ENCODE measurements at places on chromosomes 2 and 18. TPM values are rescaled to one million over a fixed set of nuclear protein-coding genes. Genes with fewer than 3 reads are reported as not detected.

The ASIC4 gene
- not detected for total RNA-seq

DNA sequence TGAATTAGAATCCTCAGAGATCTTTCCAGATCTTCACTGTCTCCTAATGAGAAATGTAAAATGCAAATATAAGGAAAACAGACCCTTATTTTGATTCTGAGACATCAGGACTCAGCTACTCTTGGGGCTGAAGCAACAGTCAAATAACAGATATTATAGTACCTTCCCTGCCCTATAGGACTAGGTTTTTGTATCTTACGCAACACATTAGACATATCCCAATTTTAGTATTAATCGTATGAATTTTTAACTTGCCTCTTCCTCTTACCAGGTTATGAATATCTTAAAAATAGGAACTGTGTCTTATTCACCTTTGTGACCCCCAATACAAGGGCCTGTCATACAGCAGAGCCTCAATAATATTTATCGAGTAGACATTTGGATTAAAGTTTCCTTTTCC lies 12.0 kb upstream of the SLC25A52 start:
- no peaks in the 10 kb centered on the region for H3K4me1 ChIP-seq
- H3K27me3 ChIP-seq = no peaks in the 10 kb centered on the region
- no peak overlapping the region for H3K27ac ChIP-seq
- H3K4me3 ChIP-seq = no peak overlapping the region

- no peaks in the 10 kb centered on the region for H3K4me1 ChIP-seq
- no peak for DNase-seq
- no peaks in the 10 kb centered on the region for H3K36me3 ChIP-seq
- no peak overlapping the region for H3K4me3 ChIP-seq
Observed at GRCh38 chr18:38895560-38895959, 1330.0 kb upstream of the CELF4 start.

The ACSL3 gene
- 100.0 TPM for total RNA-seq

The RASGRP3 gene
- 11.6 TPM for total RNA-seq

The HMSD gene
- total RNA-seq = 0.53 TPM

DNA sequence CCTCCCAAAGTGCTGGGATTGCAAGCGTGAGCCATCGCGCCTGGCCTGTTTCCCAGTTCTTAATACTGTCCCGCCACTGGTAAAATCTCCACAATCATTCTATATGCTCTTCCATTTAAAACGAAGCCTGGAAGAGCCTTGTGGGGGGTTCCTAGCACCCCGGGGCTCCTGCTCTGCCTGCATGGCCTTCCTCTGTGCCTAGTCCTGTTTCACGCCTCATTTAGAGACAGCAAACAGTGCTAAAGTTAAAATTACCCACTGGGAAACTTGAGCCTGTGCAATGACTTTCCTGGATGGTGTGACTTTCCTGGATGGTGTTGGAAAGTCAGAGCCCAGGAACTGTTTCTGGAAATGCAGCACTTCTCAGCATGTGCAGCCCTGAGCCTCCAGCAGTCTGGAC lies 55.0 kb downstream of the INPP5D start:
- H3K27ac ChIP-seq = no peak overlapping the region
- H3K36me3 ChIP-seq = no peaks in the 10 kb centered on the region
- no peak overlapping the region for H3K4me3 ChIP-seq
- H3K4me1 ChIP-seq = peaks cover 6% of the 10 kb centered on the region
- H3K27me3 ChIP-seq = no peaks in the 10 kb centered on the region

DNA sequence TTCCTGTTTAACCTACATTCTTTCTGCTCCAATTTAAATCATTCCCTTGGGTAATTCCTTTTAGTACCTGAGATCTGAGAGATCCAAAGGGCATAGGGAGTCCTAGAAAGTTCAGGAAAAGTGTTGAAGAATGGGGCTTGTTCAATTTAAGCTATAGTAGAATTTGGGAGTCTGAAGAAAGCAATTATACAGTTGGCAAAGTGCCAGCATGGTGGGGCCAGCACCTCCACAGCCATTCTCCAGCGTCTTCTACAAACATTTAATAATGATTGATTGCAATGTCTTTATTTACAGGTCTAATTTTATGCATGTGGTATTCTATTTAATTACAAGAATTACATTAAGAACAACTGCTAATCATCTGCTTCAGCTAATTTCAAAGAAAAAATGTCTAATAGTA lies 957.7 kb upstream of the GYPC start:
- no peak overlapping the region for H3K4me3 ChIP-seq
- no peak overlapping the region for H3K27ac ChIP-seq
- no peak for DNase-seq
- no peaks in the 10 kb centered on the region for H3K27me3 ChIP-seq

DNA sequence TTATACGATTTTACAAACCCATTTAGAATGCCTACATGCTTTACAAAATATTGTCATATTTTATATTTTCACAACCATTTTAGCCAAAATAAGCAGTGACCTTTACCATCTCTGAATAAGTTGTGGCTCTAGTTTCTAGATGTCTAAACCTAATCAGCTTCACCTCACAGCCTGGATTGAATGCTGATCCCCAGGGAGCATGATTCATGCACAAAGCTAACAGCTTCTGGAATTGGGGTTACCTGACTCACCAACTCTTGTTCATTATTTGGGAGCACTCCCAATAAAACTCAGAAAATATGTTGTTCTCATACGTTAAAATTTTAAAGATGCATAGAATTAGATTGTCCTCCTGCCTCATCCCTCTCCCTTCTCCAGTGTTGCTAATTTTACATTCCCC lies 611.7 kb upstream of the NETO1 start:
- DNase-seq = no peak
- no peaks in the 10 kb centered on the region for H3K27me3 ChIP-seq
- no peak overlapping the region for H3K4me3 ChIP-seq
- H3K36me3 ChIP-seq = no peaks in the 10 kb centered on the region

DNA sequence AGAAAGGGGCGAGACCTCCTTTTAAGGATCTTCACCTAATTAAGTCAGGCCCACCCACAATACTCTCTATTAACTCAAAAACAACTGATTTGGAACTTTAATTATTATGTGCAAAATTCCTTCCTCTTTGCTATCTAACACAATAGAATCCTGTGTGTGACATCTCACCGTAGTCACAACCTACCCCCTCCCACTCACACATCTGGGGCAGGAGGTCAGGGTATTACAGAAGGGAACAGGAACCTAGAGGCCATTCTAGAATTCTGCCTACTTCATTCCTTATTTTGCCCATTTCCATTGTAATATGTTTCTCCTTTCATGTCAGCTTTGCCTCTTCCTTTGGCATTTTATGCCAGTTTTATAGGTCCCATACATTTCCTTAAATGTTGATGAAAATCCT lies 829.3 kb upstream of the ID2 start:
- H3K36me3 ChIP-seq = no peaks in the 10 kb centered on the region
- H3K4me1 ChIP-seq = peaks cover 16% of the 10 kb centered on the region
- no peaks in the 10 kb centered on the region for H3K27me3 ChIP-seq
- no peak for DNase-seq
- no peak overlapping the region for H3K4me3 ChIP-seq
- no peak overlapping the region for H3K27ac ChIP-seq

The CNDP1 gene
- total RNA-seq = not detected

- H3K36me3 ChIP-seq = no peaks in the 10 kb centered on the region
- H3K27ac ChIP-seq = no peak overlapping the region
- no peaks in the 10 kb centered on the region for H3K27me3 ChIP-seq
- DNase-seq = no peak
- H3K4me3 ChIP-seq = no peak overlapping the region
- H3K4me1 ChIP-seq = peaks cover 7% of the 10 kb centered on the region
Observed at GRCh38 chr2:133484784-133485183, 83.5 kb downstream of the NCKAP5 start.

DNA sequence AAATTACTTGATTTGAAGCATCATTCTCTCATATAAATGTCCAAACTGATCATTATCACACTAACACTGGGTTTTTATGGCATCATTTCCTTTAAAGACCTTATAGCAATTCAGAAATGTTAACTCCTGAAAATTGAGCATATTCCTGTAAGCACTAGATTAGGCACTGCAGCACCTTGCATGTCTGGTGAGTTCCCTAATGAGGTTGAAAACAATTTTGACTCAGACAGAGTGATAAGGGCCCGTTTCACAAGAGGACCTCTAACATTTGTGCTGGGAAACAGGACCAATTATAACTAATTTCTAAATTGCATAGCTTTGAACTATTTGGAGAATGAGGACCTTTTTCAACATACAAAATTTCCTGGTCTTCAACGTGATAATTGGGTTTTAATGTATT lies 69.9 kb downstream of the OSBPL6 start:
- no peak for DNase-seq
- H3K27me3 ChIP-seq = no peaks in the 10 kb centered on the region
- H3K36me3 ChIP-seq = no peaks in the 10 kb centered on the region
- H3K4me3 ChIP-seq = no peak overlapping the region
- no peak overlapping the region for H3K27ac ChIP-seq

The SIX3 gene
- total RNA-seq = not detected

The RGPD5 gene
- 21.0 TPM for total RNA-seq

DNA sequence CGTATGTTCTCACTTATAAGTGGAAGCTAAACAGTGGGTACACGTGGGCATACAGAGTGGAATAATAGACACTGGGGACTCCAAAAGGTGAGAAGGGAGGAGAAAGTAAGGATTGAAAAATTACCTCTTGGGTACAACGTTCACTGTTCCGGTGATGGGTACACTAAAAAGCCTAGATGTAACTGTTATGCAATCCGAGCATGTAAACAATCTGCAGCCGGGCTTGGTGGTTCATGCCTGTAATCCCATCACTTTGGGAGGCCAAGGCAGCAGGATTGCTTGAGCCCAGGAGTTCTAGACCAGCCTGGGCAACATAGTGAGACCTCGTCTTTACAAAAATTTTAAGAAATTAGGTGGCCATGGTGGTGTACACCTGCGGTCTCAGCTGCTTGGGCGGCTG lies 33.1 kb upstream of the TTR start:
- H3K27me3 ChIP-seq = no peaks in the 10 kb centered on the region
- H3K4me1 ChIP-seq = no peaks in the 10 kb centered on the region
- H3K4me3 ChIP-seq = no peak overlapping the region
- no peak for DNase-seq
- no peak overlapping the region for H3K27ac ChIP-seq
- no peaks in the 10 kb centered on the region for H3K36me3 ChIP-seq

The CIB4 gene
- not detected for total RNA-seq

The TANK gene
- 106 TPM for total RNA-seq

The CNTNAP5 gene
- not detected for total RNA-seq

DNA sequence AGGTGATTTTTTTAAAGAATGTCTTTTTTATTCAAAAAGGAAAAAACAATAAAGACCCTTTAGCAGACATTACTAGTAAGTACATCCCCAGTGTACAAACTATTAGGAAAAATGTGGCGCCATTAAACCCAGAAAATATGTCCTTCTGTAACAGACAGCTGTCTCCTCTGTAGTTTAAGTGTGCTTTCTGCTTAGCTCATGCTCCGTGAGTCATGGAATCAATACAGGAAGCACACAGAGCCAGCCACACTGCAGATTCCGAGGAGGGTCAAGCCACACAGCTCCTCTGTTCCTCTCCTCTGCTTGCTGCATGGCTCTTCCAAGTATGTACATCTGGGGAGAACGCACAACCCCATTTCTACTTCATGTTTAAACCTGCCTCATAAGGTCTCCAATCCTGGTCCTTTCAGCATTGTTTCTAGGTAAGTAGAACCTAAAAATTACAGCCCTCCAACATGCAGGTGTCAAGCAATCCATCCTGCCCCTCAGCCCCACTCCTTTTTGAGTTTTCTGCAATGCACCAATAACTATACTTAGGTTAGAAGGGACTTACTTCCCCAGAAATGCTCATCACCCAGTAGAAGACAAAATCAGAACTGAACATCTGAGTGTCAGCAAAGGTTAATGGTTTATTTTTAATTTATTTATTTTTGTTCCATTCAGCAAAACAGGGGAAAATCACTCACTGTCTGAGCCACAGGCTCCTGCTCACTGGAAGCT lies 37.5 kb downstream of the ACVR1 start:
- peaks cover 35% of the 10 kb centered on the region for H3K4me1 ChIP-seq
- H3K36me3 ChIP-seq = 0 out of 2 replicates have a peak, but pooled peaks cover 4% of the 10 kb centered on the region
- peak; percentile 70 for DNase-seq

GRCh38 chr2:128298286-128298685 lies 20.4 kb downstream of the HS6ST1 start:
- DNase-seq = no peak
- H3K36me3 ChIP-seq = peaks cover 71% of the 10 kb centered on the region
- no peaks in the 10 kb centered on the region for H3K27me3 ChIP-seq
- H3K27ac ChIP-seq = no peak overlapping the region
- H3K4me3 ChIP-seq = no peak overlapping the region

DNA sequence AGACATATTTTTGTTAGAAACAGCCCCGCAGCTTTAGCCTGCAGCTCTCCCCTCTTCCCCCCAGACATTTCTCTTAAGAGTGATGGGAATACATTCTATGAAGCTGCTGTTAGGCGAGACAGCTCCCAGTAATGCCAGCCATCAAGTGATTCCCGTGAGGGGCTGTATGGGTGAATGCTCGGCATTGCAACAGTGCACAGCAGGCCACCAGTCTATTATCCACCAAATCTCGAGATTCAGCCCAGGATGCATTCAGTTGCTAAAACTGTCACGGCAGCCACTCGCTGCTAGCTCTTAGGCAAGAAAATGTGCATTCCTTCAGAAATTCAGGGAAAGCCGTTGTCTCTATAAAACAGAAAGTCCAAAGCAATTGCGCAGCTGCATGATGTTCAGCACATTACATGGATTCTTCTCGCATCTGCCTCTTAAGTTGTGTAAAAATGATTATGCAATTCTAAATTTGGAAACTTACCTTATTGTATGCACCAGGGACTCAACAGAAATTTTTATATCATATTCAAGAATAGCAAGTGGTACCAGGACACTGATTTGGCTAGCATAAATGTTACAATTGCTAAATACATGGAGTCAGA lies 211.3 kb upstream of the ARL4C start:
- no peaks in the 10 kb centered on the region for H3K36me3 ChIP-seq
- no peak overlapping the region for H3K4me3 ChIP-seq
- H3K27me3 ChIP-seq = no peaks in the 10 kb centered on the region
- H3K27ac ChIP-seq = no peak overlapping the region
- no peak for DNase-seq

The CPO gene
- total RNA-seq = not detected

DNA sequence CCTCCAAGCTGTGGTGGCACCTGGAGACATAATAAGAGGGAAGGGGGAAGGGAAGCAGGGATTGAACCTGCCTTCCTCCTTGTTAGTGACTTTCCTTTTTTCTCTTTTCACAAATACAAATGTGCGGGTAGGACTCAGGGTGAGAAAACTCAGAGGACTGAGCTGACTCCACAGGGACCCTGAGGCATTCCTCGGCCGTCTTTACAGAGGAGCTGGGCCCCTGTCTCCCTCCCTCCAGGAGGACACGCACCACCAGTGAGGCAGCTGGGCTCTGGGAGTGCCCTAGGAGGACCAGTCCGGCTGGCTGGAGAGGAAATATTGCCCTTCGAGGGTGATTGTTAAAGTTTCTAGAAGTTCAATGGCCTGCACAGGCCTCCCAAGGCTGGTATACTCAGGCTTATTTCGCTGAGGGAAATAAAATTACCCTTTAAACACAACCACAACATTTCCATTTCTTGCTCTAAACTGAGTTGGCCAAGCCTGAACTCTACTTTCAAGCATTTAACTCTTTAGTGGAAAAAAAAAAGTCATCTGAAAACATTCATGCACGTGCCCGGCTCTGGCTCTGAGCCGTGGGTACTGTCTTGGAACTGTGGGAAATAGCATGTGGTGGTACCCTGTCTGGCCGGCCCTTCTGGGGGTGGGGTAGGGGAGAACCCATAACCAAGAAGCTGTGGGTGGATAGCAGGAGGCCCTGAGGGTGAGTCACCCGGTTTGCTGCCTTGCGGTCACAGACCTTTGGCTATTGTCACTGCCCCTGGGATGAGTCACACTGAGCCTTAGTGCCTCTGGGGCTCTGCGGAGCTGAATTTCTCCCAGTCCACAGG lies 116.0 kb downstream of the COPS8 start:
- H3K27ac ChIP-seq = peak overlapping the region; percentile 85
- peaks cover 71% of the 10 kb centered on the region for H3K4me1 ChIP-seq
- no peaks in the 10 kb centered on the region for H3K27me3 ChIP-seq
- peak; percentile 98 for DNase-seq
- no peaks in the 10 kb centered on the region for H3K36me3 ChIP-seq
